Aorta (tissue), 5 donors: ENCODE measurements at places on chromosomes 6 and 20. TPM values are rescaled to one million over a fixed set of nuclear protein-coding genes. Genes with fewer than 3 reads are reported as not detected.

TOX2 gene
- 17.2 TPM for total RNA-seq

TENT5A gene
- total RNA-seq: 26.9 TPM

DNA sequence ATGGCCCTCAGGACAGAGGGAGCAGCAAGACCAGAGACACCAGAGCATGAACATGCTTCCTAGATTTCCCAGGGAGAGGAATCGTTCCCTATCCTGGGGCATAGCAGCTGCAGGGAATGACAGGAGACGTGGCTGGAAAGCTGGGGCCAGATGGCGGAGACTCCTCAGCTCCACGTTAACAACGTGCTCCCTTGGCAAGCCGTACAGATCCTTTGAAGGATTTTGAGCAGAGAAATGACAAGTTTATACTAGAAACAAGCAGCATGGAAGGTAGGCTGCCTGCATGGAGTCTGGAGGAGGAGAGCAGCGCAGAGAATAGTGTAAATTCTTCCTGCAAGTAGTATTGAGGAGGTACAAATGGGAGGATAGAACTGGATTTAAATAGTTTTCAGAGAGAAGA is 11.7 kb downstream of the MYLIP start:
- H3K4me1 ChIP-seq: peaks cover 7% of the 10 kb centered on the region
- peaks cover 20% of the 10 kb centered on the region for H3K36me3 ChIP-seq
- H3K27ac ChIP-seq: peak overlapping the region; percentile 24
- no peak overlapping the region for H3K4me3 ChIP-seq

DNA sequence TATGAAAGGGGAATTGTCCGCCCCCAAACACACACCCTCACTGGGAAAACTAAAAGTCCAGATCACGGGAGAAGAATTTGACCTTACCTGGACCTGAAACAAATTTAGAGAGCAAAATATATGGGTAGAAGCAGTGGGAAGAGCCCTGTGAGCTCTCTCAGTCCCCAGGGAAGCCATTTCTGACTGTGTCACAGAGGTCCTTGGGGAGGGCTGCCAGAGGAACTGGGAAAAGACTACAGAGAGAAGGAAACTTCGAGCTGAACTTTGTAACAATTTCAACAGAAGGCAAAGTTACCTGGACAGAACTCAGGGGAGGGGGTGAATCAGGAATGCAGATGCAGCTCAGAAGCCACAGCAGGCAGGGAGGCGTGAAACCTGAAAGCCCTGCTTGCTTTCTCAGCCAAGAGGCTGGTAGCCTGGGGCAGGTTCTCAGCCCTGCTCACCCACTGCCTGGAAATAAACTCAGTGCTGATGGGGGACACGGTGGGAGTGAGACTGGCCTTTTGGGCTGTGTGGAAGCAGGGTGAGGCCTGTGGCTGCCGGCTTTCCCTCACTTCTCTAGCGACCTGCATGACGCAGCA is 163.8 kb downstream of the TMEM200A start:
- no peak overlapping the region for H3K4me3 ChIP-seq
- no peak overlapping the region for H3K27ac ChIP-seq
- no peaks in the 10 kb centered on the region for H3K4me1 ChIP-seq
- H3K36me3 ChIP-seq: no peaks in the 10 kb centered on the region
- no peaks in the 10 kb centered on the region for H3K27me3 ChIP-seq

GRCh38 chr6:125104425-125104824 is 49.1 kb upstream of the TPD52L1 start:
- peak overlapping the region; percentile 82 for H3K27ac ChIP-seq
- no peaks in the 10 kb centered on the region for H3K4me1 ChIP-seq
- H3K27me3 ChIP-seq: no peaks in the 10 kb centered on the region
- no peaks in the 10 kb centered on the region for H3K36me3 ChIP-seq
- DNase-seq: no peak
- no peak overlapping the region for H3K4me3 ChIP-seq

EFCAB8 gene
- 0.81 TPM for total RNA-seq

- DNase-seq: no peak
- H3K27me3 ChIP-seq: no peaks in the 10 kb centered on the region
- no peaks in the 10 kb centered on the region for H3K4me1 ChIP-seq
- H3K27ac ChIP-seq: no peak overlapping the region
- H3K36me3 ChIP-seq: no peaks in the 10 kb centered on the region
- no peak overlapping the region for H3K4me3 ChIP-seq
These were observed 39.0 kb downstream of the BLOC1S5 start for GRCh38 chr6:8025191-8025590.

ENPP4 gene
- total RNA-seq: 20.4 TPM

DNA sequence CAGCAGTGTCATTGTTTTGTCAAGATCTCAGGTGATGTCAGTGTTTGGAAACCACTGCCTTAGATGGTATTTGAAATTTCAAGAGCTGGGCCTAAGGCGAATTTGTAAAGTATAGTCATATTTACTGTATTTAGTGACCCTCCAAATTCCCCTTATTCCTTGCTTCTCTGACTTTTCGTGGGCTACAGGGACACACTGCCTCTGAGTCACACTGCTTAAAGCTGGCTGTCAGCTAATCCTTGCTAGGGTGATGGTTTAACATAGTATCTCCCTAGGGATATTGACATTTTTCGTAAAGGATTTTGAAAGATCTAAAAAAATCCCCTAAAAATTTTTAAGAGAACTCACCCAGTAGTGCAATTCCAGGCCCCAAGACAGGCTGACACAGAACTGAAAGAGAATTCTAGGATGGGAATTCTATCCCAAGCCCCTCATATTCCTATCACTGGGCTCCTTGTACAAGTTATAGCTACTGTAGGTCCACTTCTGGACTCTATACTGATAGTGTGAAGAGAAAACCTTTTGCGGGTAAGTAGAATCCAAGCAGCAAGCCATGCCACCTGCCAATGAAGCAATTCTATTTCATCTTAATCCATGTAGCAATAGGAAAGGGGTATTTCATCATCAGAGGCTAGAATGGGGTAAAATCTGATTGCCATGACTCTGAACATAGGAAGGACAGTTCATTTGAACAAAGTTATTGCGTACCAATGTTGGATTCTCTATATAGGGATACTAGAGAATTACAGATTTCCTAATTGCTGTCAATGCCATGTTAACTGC is 4.3 kb downstream of the BMP6 start:
- no peaks in the 10 kb centered on the region for H3K4me1 ChIP-seq
- no peaks in the 10 kb centered on the region for H3K36me3 ChIP-seq
- no peak overlapping the region for H3K27ac ChIP-seq
- no peaks in the 10 kb centered on the region for H3K27me3 ChIP-seq
- no peak for DNase-seq

KIAA1755 gene
- 46.4 TPM for total RNA-seq

GRCh38 chr6:42453654-42454427 is 2.1 kb upstream of the TRERF1 start:
- H3K36me3 ChIP-seq: no peaks in the 10 kb centered on the region
- no peaks in the 10 kb centered on the region for H3K27me3 ChIP-seq
- DNase-seq: peak; percentile 83
- no peaks in the 10 kb centered on the region for H3K4me1 ChIP-seq
- H3K27ac ChIP-seq: no peak overlapping the region

PXMP4 gene
- total RNA-seq: 7.5 TPM

DNA sequence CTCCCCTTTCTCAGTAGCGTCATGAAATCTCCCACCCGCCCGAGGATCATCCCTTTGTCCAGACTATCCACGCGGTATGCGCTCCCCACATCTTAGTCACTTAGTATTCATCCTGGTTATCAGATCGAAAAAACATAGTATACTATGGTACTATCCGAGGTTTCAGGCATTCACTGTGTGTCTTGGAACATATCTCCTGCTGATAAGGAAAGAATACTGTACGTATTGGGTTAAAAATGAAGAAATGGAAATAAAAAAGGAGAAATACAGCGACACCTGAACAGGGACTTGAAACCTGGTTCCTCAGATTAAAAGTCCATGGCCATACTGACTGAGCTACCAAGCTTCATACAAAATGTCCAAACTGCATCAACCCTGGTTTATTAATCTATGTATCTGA is 14.0 kb downstream of the HMGN4 start:
- H3K4me3 ChIP-seq: no peak overlapping the region
- H3K4me1 ChIP-seq: peaks cover 4% of the 10 kb centered on the region
- DNase-seq: no peak
- H3K27me3 ChIP-seq: no peaks in the 10 kb centered on the region

DNA sequence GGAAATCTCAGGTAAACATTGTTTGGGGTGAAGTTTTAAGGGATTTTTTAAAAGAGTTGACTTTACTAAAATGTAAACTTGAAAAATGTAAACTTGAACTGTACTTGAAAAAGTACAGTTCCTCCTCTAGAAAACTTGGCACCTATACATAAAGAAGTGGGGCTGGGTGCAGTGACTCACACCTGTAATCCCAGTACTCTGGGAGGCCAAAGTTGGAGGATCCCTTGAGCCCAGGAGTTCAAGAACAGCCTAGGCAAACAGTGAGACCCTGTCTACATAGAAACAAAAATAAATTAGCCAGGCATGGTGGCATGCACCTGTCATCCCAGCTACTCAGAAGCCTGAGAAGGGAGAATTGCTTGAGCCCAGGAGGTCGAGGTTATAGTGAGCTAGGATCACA is 7.2 kb downstream of the BTBD9 start:
- no peaks in the 10 kb centered on the region for H3K36me3 ChIP-seq
- DNase-seq: no peak
- H3K4me1 ChIP-seq: no peaks in the 10 kb centered on the region

DNA sequence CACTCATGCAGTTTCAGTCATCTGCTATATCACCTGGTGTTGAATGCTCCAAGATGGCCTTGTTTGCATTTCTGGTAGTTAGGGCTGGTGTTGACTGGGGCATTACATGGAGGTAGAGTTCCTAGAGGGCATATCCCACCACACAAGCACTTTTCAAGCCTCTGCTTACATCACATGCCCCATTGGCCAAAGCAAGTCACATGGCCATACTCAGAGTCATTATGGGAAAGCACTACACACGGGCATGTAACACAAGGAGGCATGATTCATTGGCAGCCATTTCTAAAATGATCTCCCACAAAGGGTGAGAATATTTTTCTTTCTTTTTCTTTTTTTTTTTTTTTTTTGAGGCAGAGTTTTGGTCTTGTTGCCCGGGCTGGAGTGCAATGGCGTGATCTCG is 73.2 kb downstream of the TRMT6 start:
- H3K36me3 ChIP-seq: no peaks in the 10 kb centered on the region
- H3K27me3 ChIP-seq: no peaks in the 10 kb centered on the region
- no peak for DNase-seq
- no peak overlapping the region for H3K27ac ChIP-seq

DNA sequence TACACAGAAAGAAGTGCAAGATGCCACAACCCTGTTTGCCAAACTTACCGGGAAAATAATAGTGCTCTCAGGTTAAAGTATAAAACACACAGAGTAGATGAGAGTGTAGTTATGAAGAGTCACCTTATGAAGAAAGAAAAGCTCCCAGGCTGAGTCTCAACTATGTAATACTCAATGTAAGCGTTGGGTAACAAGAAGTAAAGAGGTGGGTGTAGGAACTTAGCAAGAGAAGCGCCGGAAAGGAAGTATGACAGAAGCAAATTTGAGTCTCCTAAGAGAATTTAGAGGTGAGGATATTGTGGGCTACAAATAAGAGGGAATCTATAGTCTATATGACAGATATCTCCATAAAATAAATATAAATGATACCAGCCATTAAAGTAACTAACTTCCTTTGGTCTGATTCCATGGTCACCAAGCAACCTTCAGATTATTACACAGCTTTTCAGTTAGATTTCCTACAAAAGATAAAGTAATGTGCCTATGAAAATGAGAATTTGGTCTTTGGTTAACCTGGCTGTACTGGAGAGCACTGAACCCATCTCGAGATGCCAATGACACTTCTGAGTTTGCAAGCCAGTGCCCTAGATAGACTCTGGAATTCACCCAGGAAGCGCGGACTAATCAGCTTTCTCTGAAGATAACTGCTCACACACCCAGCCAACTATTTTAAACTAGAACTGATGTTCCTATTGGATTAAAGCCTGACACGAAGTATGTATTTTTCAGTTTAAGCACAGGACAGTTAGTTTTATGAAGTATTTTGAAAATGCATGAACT is 1.8 kb downstream of the TUBE1 start:
- no peak overlapping the region for H3K27ac ChIP-seq
- DNase-seq: no peak
- no peak overlapping the region for H3K4me3 ChIP-seq
- no peaks in the 10 kb centered on the region for H3K36me3 ChIP-seq
- H3K27me3 ChIP-seq: no peaks in the 10 kb centered on the region

DNA sequence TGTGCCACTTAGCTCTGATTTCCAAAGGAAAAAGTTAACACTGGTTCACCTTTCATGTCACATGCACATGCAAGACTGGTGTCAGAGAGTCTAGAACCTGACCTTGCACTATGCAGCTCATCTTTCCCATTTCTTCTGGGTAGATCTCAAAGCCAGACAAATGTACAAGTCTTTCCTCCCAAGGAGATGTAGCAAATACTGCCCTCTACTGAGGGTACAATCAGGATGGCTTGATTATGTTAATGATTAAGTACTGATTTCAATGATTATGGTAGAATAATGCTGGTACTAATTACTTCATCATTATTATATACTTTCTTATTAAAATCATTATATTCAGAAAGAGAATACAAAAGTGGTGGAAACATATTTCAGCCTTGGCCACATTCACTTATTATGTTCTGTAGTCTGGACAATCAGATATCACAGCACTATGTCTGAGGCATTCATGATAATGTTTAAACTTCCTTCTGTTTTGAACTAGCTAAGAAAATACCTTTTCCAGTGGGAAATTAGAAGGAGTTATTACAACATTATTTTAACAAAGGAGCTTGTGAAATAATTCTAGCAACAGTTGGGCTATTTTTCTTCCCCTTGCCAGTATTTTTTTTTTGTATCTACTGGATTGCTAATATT is 68.5 kb upstream of the FOXO3 start:
- no peaks in the 10 kb centered on the region for H3K27me3 ChIP-seq
- DNase-seq: no peak
- no peaks in the 10 kb centered on the region for H3K36me3 ChIP-seq
- no peak overlapping the region for H3K4me3 ChIP-seq
- no peak overlapping the region for H3K27ac ChIP-seq
- H3K4me1 ChIP-seq: no peaks in the 10 kb centered on the region

- H3K4me3 ChIP-seq: no peak overlapping the region
- H3K27me3 ChIP-seq: no peaks in the 10 kb centered on the region
- no peaks in the 10 kb centered on the region for H3K4me1 ChIP-seq
- no peak for DNase-seq
- H3K27ac ChIP-seq: no peak overlapping the region
These were observed 326.4 kb downstream of the LAMA2 start for GRCh38 chr6:129209355-129209754.

- no peak for DNase-seq
- no peaks in the 10 kb centered on the region for H3K36me3 ChIP-seq
- no peaks in the 10 kb centered on the region for H3K27me3 ChIP-seq
- H3K4me3 ChIP-seq: no peak overlapping the region
- no peak overlapping the region for H3K27ac ChIP-seq
These were observed 405.7 kb downstream of the RFPL4B start for GRCh38 chr6:112752791-112753190.

CLPSL1 gene
- not detected for total RNA-seq

ALDH5A1 gene
- 8.2 TPM for total RNA-seq

DST gene
- total RNA-seq: 578 TPM

NHLRC1 gene
- 0.94 TPM for total RNA-seq

SIGLEC1 gene
- 16.8 TPM for total RNA-seq

GRCh38 chr20:9743871-9744270 is 95.0 kb downstream of the PAK5 start:
- H3K4me1 ChIP-seq: no peaks in the 10 kb centered on the region
- no peaks in the 10 kb centered on the region for H3K27me3 ChIP-seq
- no peak for DNase-seq
- no peaks in the 10 kb centered on the region for H3K36me3 ChIP-seq
- no peak overlapping the region for H3K27ac ChIP-seq
- no peak overlapping the region for H3K4me3 ChIP-seq

- no peaks in the 10 kb centered on the region for H3K4me1 ChIP-seq
- H3K27me3 ChIP-seq: no peaks in the 10 kb centered on the region
- no peak overlapping the region for H3K27ac ChIP-seq
- H3K4me3 ChIP-seq: no peak overlapping the region
- DNase-seq: no peak
These were observed 42.3 kb downstream of the IL20RA start for GRCh38 chr6:137002505-137002904.

ESR1 gene
- total RNA-seq: 12.3 TPM
